Thyroid gland (tissue), 4 donors: ENCODE measurements at places on chromosomes 2 and 18. TPM values are rescaled to one million over a fixed set of nuclear protein-coding genes. Genes with fewer than 3 reads are reported as not detected.

GRCh38 chr2:16785149-16785548 is 119.5 kb upstream of the CYRIA start:
- DNase-seq, result no peak
- no peaks in the 10 kb centered on the region for H3K27me3 ChIP-seq
- no peak overlapping the region for H3K4me3 ChIP-seq
- H3K27ac ChIP-seq, result no peak overlapping the region

DNA sequence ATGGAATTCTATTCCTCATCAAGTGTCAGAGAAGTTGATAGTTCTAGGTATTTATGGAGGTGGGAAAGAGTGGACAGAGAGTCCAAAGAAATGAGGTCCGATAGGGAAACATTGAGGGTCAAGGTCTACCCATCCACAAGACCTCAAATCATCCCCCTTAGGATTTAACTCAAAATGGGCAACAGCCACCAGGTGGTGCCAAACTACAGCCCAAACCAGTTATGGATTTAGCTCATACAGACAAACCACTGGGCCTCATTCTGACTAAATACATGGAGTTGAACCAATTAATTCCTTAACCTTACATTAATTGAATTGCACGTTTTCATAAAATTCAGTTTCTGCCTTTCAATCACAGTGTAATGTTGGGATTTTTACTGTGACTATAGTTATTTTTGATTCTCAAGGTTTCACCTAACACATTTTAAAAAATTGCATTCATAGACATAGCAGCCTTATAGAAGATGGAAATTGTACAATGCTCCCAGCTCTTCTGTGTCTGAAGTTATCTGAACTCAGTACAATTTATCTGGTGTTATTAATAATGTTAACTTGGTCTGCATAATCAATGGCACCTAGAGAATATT is 98.2 kb upstream of the HNMT start:
- H3K27ac ChIP-seq, result no peak overlapping the region
- H3K4me3 ChIP-seq, result no peak overlapping the region
- no peaks in the 10 kb centered on the region for H3K4me1 ChIP-seq
- no peaks in the 10 kb centered on the region for H3K36me3 ChIP-seq
- DNase-seq, result peak; percentile 50

- H3K4me3 ChIP-seq, result no peak overlapping the region
- no peak for DNase-seq
- H3K27ac ChIP-seq, result no peak overlapping the region
- no peaks in the 10 kb centered on the region for H3K27me3 ChIP-seq
- H3K4me1 ChIP-seq, result no peaks in the 10 kb centered on the region
Measured at GRCh38 chr18:28820353-28820752, 643.4 kb upstream of the CDH2 start.

GRCh38 chr2:241799522-241800197 is 9.3 kb upstream of the NEU4 start:
- H3K27ac ChIP-seq, result no peak overlapping the region
- no peak overlapping the region for H3K4me3 ChIP-seq
- H3K4me1 ChIP-seq, result peaks cover 13% of the 10 kb centered on the region

- no peaks in the 10 kb centered on the region for H3K36me3 ChIP-seq
- H3K4me3 ChIP-seq, result no peak overlapping the region
- H3K27ac ChIP-seq, result no peak overlapping the region
- DNase-seq, result no peak
- H3K4me1 ChIP-seq, result no peaks in the 10 kb centered on the region
- no peaks in the 10 kb centered on the region for H3K27me3 ChIP-seq
Measured at GRCh38 chr2:66463206-66463755, 28.4 kb downstream of the MEIS1 start.

The PSMA8 gene
- 0.40 TPM for total RNA-seq

The G6PC2 gene
- total RNA-seq, result not detected

The SPDYA gene
- total RNA-seq, result 1.2 TPM
